ENCODE measurements at places on chromosomes 13 and 19. TPM values are rescaled to one million over a fixed set of nuclear protein-coding genes. Genes with fewer than 3 reads are reported as not detected.

GRCh38 chr19:55689411-55690108 is 14.5 kb downstream of the EPN1 start:
- peaks cover 56% of the 10 kb centered on the region for H3K36me3 ChIP-seq
- no peaks in the 10 kb centered on the region for H3K4me1 ChIP-seq

GRCh38 chr13:87810920-87811344 is 139.8 kb downstream of the SLITRK5 start:
- no peak overlapping the region for H3K27ac ChIP-seq
- no peak for DNase-seq
- no peaks in the 10 kb centered on the region for H3K36me3 ChIP-seq
- no peak overlapping the region for H3K4me3 ChIP-seq
- H3K27me3 ChIP-seq, result no peaks in the 10 kb centered on the region

The ZNF66 gene
- total RNA-seq, result 14.7 TPM

The LILRA1 gene
- not detected for total RNA-seq
